ENCODE measurements at places on chromosomes 4 and X.
A peak's percentile ranks its signal among the peaks of the same experiment; 100 is the strongest.

GRCh38 chr4:150828159-150828558 lies 186.9 kb downstream of the LRBA start:
- no peak for DNase-seq

GRCh38 chrX:53682885-53683555 lies 3.5 kb downstream of the HUWE1 start:
- peak; percentile 52 for DNase-seq

DNA sequence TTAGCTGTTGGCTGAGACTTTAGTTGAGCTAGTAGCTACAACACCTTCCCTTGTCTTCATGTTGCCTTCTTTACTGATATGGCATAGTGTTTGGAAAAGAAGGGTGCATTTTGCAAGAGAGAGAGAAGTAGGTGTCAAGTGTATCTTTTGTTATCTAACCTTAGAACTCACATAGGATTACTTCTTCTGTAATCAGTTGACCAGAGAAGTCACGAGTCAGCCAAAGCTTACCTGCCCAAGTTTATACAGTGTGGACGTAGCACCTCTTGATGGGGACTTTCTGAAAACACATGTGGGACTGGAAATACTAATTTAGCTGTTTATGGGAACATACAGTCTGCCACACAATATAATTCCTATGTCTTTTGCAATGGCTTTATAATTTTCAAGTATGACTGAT lies 56.0 kb downstream of the UGT8 start:
- DNase-seq: no peak

DNA sequence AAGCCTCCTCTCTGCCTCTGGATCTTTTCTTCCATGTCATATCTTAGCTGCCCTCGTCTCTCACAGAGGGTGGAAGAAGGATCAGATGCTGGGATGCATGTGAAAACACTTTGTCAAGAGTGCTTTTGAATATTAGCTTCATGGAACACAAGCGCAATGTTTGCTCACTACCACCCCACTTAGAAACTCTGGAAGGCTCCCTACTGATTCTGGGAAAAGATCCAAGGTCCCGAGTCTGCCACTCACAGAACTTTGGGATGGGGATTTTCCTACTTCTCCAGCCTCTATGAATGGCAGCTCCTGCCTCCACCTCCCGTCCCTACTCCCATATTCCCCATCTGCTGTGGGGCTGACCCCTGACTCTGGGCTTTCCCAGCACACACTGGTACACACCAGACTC lies 40.2 kb upstream of the CRMP1 start:
- DNase-seq: no peak

- peak; percentile 71 for DNase-seq
These were observed 44.0 kb downstream of the SLC25A5 start for GRCh38 chrX:119512146-119512800.

- DNase-seq: no peak
These were observed 186.2 kb upstream of the TBL1X start for GRCh38 chrX:9278475-9279233.

- peak; percentile 25 for DNase-seq
These were observed 113.7 kb upstream of the NEXMIF start for GRCh38 chrX:75038925-75039324.
